ENCODE measurements at places on chromosomes 7 and 10.
A peak's percentile ranks its signal among the peaks of the same experiment; 100 is the strongest.

- no peak for DNase-seq
Observed at GRCh38 chr7:151630851-151631569, 111.3 kb upstream of the RHEB start.

- DNase-seq = no peak
Observed at GRCh38 chr10:8056378-8056777, 1.9 kb downstream of the GATA3 start.

DNA sequence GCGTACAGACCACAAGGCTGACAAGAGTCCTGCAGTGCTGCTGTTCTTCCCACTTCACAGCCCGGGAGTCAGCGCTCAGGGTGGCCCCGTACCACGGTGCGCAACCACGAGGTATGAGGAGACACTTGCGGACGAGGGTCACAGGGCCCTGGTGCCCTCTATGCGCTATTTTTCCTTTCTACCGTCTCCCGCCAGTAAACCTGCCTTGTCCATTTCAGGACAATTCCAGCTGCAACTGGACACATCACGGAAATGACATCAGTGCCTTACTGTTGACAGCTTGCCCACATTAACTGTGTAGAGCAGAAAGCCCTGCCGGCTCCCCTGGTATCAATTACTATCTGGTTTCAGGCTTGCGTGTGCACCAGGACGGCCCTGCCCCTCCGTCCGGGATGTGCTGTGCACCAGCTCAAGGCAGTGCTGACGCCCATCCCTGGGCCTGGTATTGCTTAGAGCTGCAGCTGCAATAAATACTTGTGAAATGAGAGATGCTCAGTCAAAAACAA lies 65.1 kb downstream of the ZRANB1 start:
- no peak for DNase-seq

DNA sequence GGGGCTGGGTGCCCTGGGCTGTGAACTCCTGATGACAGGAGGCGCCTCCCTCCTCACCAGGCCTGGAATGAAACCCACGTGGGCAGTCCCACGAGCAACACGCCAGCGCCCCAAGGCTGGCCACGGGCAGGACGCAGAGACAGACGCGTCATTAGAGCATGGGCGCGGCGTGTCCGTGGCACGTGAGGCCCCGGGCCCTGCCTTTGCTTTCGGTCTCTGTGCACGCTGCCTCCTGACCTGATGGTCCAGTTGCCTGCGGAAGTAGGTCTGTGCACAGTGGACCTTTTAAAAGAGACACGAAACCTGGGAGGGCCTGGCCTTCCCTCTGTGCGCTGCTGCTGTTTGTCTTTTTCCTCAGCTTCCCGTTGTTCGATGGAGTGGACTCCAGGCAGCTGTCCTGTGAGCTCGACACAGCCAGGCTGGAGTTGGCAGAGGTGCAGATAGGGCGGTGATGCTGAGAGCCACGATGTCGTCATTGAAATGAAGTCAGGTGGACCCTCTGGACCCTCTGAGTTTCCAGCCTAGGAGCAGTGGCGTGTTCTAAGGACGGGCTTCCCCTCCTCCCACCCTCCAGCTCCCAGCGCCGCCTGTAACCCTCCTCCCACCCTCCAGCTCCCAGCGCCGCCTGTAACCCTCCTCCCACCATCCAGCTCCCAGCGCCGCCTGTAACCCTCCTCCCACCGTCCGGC lies 40.1 kb upstream of the CFAP46 start:
- no peak for DNase-seq

DNA sequence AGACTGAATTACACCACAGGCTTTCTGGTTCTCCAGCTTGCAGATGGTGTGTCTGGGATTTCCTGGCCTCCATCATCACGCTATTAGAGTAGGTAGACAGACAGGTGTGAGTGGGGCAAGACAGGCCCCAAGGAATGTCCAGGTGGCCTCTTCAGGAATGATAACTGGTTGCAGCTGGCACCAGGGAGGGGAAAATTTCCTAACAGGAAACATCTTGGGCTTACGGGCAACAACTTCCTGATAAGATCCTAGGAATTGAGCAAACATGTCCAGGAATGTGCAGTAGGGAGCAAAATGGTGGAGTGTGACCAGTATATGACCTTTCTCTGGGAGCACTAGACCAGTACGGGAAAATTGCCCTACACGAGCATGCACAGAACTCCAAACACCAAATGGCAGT lies 11.3 kb downstream of the XRCC2 start:
- no peak for DNase-seq

GRCh38 chr7:129298268-129298893 lies 73.6 kb downstream of the AHCYL2 start:
- DNase-seq = no peak

DNA sequence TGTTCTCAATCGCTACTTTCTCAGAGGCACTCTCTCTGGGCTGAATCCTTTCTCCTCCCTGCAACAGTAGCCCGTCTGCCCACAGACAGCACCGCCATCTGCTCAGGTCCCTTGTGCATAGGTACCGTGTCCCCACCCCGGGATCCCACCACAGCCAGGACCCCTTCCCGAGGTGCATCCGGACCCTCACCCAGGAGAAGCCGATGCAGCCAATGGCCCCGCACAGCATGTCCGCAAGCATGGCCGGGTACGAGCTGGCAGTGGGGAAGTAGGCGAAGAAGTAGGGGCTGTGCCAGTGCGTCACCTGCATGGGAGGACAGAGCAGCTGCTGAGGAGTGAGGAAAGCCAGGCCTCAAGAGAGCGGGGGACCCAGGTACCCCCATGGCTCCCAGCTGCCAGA lies 25.5 kb downstream of the DDC start:
- DNase-seq = no peak

DNA sequence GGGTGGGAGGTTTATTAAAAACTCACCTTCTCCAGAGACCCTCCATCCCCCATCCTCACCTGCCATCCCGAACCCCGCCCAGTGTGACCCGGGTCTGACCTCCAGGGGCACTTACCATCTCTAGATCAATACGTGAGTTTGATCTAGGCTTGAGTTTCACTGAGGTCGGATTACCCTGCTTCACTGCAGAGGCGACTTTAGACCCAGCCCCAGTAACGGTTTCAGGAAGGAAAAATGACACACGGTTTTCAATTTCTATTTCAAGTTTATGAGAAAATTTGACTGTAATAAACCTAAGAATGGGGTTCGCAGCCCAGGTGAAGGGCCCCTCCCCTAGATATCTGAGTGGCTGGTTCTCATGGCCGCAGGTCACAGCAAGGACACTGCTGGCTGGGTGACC lies 33.1 kb downstream of the RCC1L start:
- DNase-seq = no peak

DNA sequence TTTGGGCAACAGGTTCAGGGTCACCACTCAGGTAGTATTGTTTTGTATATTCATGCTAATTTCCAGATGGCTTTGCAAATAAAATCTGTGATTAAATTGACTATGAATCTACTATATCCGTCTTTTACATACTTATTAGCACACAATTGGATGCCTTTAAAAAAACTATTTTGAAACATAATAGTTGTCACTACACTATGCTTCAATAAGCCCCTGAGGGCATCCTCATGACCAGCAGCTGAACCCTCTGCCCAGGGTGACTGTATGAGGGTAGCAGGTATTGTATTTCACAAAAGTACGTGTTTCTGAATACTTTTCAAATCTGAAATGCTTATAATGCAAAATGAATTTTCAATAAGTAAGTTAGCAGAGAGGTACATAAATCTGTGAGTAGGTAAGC lies 97.3 kb downstream of the DNAH11 start:
- no peak for DNase-seq

GRCh38 chr7:2258661-2259365 lies 16.8 kb downstream of the NUDT1 start:
- DNase-seq = no peak

DNA sequence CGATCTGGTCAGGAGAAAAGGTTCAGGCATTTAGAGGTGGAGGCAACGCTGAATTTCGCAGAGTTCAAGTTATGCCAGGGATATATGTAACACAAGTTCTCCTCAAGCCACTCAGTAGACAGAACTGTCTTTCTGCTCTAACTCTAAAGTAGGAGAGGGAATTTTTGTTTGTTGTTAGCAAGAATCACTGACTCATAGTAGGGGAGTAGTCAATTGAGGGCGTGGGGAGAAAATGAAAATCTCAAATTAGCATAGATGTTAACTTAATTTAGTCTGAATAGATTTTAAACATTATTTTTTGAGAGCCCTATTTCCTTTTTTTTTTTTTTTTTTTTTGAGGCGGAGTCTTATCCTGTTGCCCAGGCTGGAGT lies 34.6 kb downstream of the PSMC2 start:
- no peak for DNase-seq

GRCh38 chr7:110909117-110909516 lies 181.8 kb upstream of the LRRN3 start:
- no peak for DNase-seq

- no peak for DNase-seq
Observed at GRCh38 chr7:142908921-142909890, 23.7 kb upstream of the TRPV6 start.

DNA sequence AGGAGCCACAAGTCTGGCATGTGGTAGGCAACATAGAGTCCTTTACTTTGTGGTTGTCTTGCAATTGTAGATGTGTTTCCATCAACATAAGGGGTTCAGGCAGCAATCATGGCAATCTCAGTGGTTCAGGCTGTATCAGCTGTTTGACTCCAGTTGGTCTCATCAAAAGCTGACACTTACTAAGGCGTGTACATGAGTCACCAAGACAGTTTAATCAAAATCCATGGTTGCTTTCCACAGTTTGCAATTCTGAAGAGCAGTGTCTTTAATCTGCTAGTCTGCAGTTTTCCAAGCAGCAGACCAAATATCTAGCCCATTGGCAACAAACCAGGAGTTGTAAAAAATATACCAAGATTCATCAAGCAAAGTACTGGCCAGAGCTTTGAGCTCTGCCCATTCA lies 210.2 kb downstream of the MDFIC start:
- no peak for DNase-seq

- no peak for DNase-seq
Observed at GRCh38 chr7:35749556-35749955, 51.3 kb upstream of the SEPTIN7 start.

DNA sequence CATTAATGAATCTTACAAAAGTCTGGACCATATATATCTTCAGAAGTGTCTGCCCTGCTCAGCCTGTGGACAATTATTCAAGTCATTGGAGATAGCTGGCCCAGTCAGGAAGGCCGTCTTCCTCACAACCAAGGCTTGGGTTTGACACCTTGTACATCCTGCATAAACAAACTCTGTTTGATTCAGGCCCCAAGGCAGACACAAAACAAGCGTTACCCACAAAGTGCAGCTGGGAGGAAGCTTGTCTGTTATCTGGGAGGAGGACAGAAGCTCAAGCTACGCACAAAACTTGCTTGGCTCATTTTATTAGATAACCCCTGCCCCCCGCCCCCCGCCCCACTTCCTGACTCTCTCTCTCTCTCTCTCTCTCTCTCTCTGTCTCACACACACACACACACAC lies 166.9 kb upstream of the WDR11 start:
- DNase-seq = no peak

DNA sequence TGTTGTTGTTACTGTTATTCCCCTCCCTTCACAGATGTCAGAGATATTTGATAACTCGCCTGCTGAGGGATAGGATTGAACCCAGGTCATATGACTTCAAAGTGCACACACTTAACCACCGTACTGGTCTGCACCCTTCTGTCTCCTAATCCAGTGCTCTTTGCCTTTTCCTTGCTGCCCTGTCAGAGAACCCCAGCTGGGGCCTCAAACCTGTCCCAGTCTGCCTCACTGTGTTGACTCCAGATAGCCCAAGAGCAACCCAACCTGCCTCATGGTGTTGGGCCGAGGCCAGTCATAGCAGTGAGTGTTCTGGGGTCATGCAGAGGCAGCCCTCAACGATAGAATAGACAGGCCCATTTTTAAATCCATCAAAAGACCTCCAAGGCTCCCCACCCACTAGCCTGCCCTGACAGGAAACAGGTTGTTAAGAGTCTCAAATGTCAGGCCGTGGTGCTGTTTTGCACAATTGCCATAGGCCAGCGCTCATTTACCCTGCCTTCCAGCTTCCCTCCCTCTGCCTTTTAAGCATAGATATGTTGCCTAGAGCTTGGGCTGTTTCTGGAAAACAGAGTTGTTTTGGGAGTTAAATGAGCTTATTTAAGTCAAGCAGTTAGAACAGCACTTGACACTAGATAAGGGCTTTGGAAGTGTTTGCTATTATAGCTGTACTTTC lies 37.0 kb upstream of the PDCD4 start:
- DNase-seq = no peak

GRCh38 chr7:29434380-29434768 lies 129.3 kb upstream of the PRR15 start:
- DNase-seq = no peak

GRCh38 chr7:20030417-20030816 lies 186.8 kb downstream of the MACC1 start:
- DNase-seq = no peak

GRCh38 chr10:6493521-6494441 lies 86.3 kb downstream of the PRKCQ start:
- no peak for DNase-seq

DNA sequence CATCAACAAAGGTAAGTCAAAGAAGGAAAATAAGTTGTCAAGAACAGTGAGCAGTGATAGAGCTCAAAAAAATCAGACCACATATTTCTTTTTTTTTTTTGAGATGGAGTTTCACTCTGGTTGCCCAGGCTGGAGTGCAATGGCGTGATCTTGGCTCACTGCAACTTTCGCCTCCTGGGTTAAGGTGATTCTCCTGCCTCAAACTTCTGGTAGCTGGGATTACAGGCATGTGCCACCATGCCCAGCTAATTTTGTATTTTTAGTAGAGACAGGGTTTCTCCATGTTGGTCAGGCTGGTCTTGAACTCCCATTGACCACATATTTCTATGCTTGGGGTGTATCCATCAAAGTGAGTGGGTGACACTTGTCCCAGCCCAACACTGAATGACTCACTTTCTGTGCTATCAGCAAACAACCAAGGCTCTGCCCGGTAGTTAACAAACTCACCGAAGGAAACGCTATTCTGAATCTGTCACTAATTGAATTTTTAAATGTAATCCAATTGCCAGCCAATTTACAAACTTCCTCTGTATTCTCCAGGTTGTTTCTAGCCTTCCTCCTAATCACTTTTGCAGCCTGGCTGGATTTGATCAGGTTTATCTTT lies 19.6 kb upstream of the SMNDC1 start:
- DNase-seq = no peak

- peak; percentile 81 for DNase-seq
Observed at GRCh38 chr7:50359995-50360925, 55.7 kb downstream of the IKZF1 start.

GRCh38 chr10:5073659-5074058 lies 20.6 kb upstream of the AKR1C3 start:
- no peak for DNase-seq

GRCh38 chr7:42400211-42400772 lies 163.3 kb upstream of the GLI3 start:
- DNase-seq = no peak

- no peak for DNase-seq
Observed at GRCh38 chr7:66905689-66906088, 15.3 kb upstream of the TMEM248 start.
